ENCODE measurements at places on chromosomes 16 and 17.

GRCh38 chr16:78458588-78458987 lies 359.1 kb downstream of the WWOX start:
- no peak for DNase-seq

- DNase-seq = no peak
These were observed 117.4 kb downstream of the MYO1D start for GRCh38 chr17:32759476-32759875.

- DNase-seq = no peak
These were observed 100.6 kb upstream of the METRNL start for GRCh38 chr17:82978765-82979349.

GRCh38 chr17:50594128-50594823 lies 33.8 kb downstream of the CACNA1G start:
- DNase-seq = no peak

- no peak for DNase-seq
These were observed 9.2 kb downstream of the HS3ST3B1 start for GRCh38 chr17:14310101-14310500.

GRCh38 chr16:81623365-81624102 lies 155.6 kb upstream of the PLCG2 start:
- peak; percentile 39 for DNase-seq

GRCh38 chr16:80526418-80527061 lies 14.3 kb upstream of the DYNLRB2 start:
- peak; percentile 7 for DNase-seq

- DNase-seq = no peak
These were observed 9.3 kb downstream of the SLC47A2 start for GRCh38 chr17:19706791-19707727.

- no peak for DNase-seq
These were observed 42.4 kb upstream of the GSG1L start for GRCh38 chr16:28105954-28106353.

GRCh38 chr17:78643326-78643725 lies 66.1 kb upstream of the DNAH17 start:
- no peak for DNase-seq

GRCh38 chr17:44522883-44523671 lies 19.9 kb upstream of the GPATCH8 start:
- DNase-seq = no peak

DNA sequence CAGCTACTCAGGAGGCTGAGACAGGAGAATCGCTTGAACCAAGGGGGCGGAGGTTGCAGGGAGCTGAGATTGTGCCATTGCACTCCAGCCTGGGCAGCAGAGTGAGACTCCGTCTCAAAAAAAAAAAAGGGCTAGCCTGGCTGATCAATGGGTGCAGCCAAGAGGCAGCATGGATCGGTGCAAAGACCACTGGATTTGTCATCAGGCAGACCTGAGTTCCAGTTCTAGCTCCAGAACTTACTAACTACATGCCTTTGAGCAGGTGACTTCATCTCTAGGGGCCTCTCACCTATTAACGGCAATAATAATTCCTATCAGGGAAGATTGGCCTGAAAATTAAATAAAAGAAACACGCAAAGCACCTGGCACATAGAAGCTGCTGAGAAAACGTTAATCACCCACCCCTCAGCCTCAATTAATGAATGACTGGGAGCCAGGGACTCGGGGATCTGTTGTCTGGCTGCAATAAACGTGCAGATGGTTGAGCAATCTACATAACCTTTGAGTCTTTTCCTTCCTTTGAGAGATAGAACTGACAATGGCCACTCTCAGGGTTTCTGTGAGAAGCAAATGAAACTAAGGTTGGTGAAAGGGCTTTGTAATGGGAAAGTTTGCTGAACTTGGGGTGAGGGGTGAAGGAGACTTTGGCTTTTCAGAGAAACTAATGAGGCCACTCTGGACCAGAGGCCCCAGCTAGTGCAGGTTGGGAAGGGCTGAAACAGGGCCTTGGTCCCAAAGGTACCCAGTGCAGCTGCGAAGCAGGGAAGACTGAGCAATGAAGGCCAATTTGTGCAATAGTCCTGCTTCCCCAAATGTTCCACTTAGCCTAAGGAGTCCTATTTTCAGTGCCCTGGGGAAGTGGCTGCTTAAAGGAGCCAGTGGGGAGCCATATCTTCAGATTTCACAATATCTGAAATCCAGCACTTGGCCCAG lies 7.6 kb downstream of the SEZ6L2 start:
- no peak for DNase-seq

DNA sequence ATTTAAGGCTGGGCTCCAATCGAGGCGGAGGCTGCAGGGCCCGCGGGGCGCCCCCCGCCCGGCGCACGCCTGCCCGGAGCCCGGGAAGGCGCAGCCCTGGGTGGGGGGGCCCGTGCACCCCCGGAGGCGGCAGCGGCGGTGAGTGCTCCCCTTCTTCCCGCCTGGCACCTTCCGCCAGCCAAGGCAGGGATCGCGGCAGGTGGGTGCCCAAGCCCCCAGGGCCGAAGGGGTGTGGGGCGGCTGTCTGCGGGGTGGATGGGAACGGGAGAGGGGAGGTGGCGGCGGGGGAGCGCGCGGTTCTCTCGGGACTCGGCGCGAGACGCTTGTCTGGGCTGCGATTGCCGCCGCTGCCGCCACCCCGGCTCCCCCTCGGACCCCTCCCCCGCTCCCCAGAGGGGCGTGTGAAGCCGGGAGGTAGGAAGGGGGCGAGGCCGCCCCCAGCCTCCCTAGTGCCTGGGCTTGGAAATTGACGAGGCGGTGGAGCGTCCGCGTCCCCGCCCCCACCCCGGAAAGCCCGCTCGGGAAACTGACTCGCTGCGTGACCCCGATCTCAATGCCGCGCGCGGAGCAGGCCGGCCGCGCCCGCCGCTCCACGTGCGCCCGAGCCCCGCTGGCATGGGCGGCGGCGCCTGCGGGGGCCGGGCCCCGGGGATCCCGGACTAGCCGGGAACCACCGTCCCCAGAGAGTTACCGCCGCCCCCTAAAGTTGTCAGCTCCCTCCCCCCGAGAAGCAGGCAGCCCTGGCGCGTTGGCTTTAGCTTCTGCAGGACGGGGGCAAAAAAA lies 231.5 kb downstream of the MRTFB start:
- peak; percentile 10 for DNase-seq

GRCh38 chr17:19261426-19261825 lies 24.3 kb downstream of the EPN2 start:
- DNase-seq = no peak

- no peak for DNase-seq
These were observed 12.3 kb downstream of the ADORA2B start for GRCh38 chr17:15957206-15957605.

DNA sequence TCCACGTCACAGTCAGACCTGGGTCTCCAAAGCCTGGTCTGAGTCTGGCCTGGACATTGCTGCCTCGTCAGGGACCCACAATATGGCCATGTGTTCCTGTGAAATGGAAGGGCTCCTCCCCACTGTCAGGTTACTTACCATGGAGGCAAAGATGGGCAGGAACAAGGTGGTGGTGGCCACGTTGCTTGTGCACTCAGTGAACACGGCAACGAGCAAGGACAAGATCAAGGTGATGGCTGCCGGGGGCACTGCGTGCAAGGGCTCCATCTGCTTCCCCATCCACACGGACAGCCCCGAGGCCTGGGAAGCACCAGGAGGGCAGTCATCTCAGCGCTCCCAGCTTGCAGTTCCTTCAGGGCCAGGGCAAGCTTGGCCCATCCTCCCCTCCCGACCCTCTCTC lies 22.5 kb downstream of the SLC13A5 start:
- DNase-seq = no peak

DNA sequence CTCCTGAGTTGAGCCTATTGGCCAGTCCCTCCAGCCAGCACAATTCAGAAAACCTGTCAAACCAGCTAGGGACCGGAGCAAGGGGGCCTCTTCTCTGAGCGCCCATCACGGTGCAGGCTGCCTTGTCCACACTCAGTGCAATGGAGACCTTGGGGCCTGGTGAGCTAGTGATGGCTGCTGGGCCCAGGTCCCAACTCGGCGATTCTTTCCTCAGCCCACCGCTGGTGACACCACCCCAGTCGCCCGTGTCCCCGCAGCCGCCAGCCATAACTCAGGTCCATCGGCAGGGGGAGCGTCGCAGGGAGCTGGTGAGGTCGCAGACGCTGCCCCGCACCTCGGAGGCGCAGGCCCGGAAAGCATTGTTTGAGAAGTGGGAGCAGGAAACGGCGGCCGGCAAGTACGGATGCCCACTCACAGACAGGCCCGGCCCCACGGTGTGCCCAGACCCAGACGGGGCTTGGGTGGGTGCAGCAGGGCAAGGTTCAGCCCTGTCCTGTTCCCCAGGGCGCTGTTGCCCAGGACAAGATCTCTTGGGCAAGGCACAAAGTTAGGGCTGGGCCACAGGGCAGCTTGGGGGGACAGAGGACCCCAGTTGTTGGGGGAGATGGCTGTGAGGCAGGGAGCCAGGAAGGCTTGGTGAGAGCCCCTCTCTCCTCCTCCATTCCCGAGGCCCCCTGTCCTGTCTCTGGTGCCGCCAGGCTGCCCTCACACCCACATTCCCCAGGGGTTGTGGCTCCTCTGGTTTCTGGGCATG lies 10.8 kb downstream of the SMTNL2 start:
- DNase-seq = peak; percentile 13

DNA sequence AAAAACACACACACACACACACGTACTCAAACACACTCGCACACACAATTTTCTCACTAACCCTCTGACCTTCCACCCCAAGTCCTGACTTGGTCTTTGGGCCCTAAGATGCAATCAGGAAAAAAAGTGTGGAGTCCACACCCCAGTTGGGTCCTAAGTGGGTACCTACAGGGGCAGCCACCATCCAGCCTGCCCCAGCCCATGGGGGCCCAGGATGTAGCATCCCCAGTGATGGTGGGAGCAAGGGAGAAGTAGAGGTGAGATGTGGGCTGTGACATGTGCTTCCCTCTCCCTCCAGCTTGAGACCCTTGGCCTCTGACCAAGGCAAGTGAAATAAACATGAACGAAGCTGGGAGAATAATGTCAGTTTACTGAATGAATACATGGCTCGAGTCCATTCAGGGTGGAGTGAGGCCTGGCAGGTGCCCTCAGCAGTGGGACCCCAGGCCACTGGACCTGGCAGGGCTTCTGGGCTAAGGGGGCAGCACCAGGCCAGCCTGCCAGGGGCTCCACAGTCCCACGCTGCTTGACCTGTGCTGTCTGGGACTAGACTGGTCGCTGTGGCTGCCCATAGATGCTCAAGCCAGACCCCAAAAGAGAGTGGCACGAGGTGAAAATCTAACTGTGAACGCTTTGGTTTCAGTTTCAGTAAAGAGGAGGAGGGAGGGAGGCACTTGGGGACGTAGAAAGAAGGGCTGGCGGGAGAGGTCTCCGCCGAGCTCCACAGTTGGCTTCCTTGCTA lies 73.7 kb downstream of the MRC2 start:
- DNase-seq = no peak

GRCh38 chr17:72579990-72580320 lies 459.1 kb downstream of the SOX9 start:
- no peak for DNase-seq

- peak; percentile 38 for DNase-seq
These were observed at the start of gene RAB37 for GRCh38 chr17:74736513-74737298. Gene RAB37, plus strand, starts transcription at chr17:74737256. Its CDS starts 17 bp downstream, at chr17:74737273.

DNA sequence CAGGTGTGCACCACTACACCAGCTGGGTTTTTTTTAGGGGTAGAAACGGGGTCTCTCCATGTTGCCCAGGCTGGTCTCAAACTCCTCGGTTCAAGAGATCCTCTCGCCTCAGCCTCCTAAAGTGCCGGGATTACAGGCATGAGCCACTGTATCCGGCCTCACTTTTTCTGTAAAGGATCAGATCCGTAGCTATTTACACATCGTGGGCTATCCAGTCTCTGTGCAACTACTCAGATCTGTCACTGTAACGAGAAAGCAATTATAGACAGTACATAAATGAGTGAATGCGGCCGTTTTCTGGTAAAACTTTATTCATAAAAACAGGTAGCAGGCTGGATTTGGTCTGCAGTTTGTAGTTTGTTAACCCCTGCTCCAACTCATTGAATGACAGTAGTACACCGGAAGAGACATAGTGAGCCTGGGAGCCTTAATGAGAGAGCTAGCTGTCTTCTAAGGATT lies 44.5 kb downstream of the VMP1 start:
- DNase-seq = no peak

- no peak for DNase-seq
These were observed 20.5 kb downstream of the MPHOSPH6 start for GRCh38 chr16:82149536-82149935.

GRCh38 chr16:9909072-9909825 lies 273.0 kb downstream of the GRIN2A start:
- no peak for DNase-seq

GRCh38 chr17:80082403-80083135 lies 18.8 kb upstream of the GAA start:
- DNase-seq = peak; percentile 31

DNA sequence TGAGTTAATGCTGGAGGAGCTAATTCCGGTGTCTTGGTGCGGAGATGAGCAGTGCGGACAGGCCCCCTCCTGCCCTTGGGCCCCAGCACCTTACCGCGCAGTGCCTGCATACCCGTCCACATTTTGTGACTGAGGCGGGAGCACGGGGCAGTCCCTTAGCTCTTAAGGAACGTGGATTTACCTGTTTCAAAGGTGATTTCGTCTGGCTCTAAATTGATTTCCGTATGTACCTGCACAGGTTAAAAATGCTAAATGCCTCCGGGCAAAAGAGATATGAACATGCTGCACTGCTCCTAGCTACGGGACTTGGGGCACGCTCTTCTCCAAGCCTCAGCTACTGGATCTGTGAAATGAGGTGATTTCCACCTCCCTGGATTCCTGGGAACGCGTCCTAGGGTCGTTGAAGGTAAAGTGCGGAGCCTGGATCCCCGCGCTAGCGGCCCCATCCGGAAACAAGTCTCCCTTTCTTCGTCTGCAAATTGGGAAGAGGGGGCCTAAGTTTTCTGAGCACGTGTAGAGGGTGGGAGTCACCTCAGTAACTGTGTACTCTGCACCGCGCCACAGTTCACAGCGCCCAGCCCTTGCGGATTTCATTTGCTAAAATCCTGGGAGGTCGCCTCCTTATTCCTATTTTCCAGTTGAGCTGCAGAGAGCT lies 669 bp upstream of the CRISPLD2 start:
- DNase-seq = no peak

GRCh38 chr16:2520784-2521531 lies 787 bp downstream of the AMDHD2 start:
- DNase-seq = no peak

GRCh38 chr16:10655415-10655977 lies 39.2 kb downstream of the TEKT5 start:
- DNase-seq = no peak

GRCh38 chr16:66617010-66617434 lies 12.5 kb downstream of the CMTM3 start:
- no peak for DNase-seq

- no peak for DNase-seq
These were observed 46.5 kb downstream of the SSH2 start for GRCh38 chr17:29883497-29883896.

DNA sequence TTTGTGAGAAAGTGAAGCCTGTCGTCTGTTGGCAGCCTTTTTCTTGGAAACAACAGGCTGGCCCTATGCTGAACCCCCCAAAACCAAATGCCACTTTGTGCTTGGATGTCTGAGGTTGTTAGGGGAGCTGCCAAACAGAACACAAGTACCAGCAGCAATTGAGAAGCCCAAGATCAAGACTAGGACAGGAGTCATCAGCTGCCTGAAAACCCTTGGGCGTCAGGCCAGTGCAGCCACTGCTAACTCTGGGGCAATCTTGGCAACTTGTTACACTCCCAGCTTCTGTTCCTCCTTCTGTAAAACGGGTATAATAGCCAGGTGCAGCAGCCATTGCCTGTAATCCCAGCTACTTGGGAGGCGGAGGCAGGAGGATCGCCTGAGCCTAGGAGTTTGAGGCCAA lies 9.3 kb upstream of the LRRC59 start:
- no peak for DNase-seq

- DNase-seq = no peak
These were observed 61.1 kb downstream of the BANP start for GRCh38 chr16:88012360-88012759.

- no peak for DNase-seq
These were observed 18.4 kb downstream of the BAIAP2 start for GRCh38 chr17:81053041-81053970.

- DNase-seq = no peak
These were observed 1.2 kb upstream of the YPEL2 start for GRCh38 chr17:59330053-59330942.

Data from stimulated activated CD8-positive, alpha-beta memory T cell treated with anti-CD3 and anti-CD28 coated beads, Interleukin-12 subunit alpha, Interleukin-12 subunit beta, amount 100 ng/mL, for 4 hours (primary cell).